Left renal cortex interstitium (tissue), 4 donors: ENCODE measurements at places on chromosomes 11 and 22. TPM values are rescaled to one million over a fixed set of nuclear protein-coding genes. Genes with fewer than 3 reads are reported as not detected.
A peak's percentile ranks its signal among the peaks of the same experiment; 100 is the strongest.

Gene CHADL
- 4.9 TPM for polyA plus RNA-seq

Gene LRRC10B
- 1.4 TPM for polyA plus RNA-seq

Gene CECR2
- polyA plus RNA-seq: 9.2 TPM

Gene TRIM49D2
- not detected for polyA plus RNA-seq

Gene MIAT
- polyA plus RNA-seq: 0.14 TPM

Gene PAX6
- polyA plus RNA-seq: not detected

Gene MOGAT2
- polyA plus RNA-seq: 1.2 TPM

Gene GGTLC2
- 0.29 TPM for polyA plus RNA-seq

- DNase-seq: no peak
Measured at GRCh38 chr11:45815747-45816146, 10.8 kb downstream of the SLC35C1 start.

DNA sequence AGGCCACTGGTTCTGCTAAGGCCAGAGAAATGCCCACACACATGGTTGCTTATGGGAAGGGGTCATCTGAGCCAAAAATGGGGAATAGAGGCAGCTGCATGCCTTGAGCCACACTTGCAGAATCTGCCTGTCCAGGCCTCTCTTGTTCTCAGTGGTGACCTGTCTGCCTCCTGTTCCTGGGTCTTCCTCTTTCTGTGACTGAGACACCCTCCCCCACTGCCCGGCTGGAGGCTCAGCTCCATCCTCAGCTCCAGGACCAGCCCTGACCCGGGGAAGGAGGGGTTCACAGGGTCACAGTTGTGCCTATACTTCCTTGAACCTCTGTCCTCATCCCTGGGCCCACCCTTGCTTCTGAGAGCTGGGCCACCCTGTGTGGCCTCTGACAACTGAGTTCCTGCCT, 52.3 kb downstream of the CSF2RB start:
- DNase-seq: no peak

DNA sequence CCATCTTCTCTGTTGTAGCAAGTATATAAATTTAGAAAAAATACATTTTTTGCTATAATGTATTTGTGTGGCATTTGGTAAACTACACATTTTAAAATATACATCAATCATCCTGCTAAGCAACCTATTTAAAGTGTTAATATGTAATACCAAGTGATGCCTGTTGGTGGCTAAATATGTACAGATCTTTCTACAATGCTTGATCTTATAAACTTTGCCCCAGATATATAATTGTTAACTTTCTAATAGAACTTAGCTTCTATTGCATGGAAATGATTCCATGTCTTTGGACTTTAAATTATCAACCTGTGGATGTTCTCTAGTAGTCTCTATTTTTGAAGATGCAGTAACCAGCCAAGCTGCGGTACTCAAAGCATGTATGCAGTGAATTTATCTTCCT, 1260.4 kb upstream of the RAG2 start:
- no peak for DNase-seq

DNA sequence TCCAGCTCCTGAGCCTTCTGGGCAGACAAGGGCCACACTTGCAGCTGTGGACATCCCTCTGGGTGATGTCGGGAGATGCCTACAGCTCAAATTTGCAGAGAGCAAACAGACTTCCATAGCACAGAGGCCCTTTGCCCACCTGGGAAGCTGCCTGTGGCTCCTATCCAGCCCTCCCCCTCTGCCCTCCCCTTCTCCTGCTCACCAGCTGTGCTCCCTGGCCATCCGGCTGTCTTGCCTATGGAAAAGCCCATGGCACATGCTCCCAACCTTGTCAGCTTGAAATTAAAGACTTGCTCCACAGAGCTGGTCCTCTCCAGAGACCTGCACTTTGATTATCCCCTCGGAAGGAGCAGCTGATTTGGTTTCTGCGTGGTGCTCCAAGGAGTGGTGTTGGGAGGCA, 118.9 kb upstream of the NECTIN1 start:
- DNase-seq: no peak

- no peak for DNase-seq
Measured at GRCh38 chr11:75867778-75868374, 52.9 kb downstream of the UVRAG start.

- no peak for DNase-seq
Measured at GRCh38 chr11:3148990-3149851, 15.9 kb downstream of the OSBPL5 start.

GRCh38 chr11:99759787-99760186, 739.0 kb downstream of the CNTN5 start:
- no peak for DNase-seq

DNA sequence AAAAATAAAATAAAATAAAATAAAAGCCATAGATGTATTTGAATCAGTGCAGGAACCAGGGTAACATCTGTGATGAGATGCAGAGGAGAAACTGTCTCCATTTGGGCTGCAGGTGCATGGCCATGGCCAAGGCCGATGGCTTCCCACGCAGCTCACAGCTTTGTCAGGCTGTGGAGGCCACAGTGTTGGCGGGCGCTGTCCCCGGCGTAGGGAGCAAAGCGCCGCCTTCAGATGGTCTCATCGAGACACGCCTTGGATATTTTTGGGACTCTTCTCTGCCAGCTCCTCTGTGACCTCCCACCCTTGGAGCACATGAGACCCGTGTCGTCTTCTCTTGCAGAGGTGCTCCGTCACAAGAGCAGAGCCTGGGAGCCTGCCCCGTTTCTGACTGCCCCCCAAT, 38.6 kb downstream of the MUC6 start:
- no peak for DNase-seq

GRCh38 chr22:29541845-29542244, 11.7 kb downstream of the THOC5 start:
- DNase-seq: no peak

DNA sequence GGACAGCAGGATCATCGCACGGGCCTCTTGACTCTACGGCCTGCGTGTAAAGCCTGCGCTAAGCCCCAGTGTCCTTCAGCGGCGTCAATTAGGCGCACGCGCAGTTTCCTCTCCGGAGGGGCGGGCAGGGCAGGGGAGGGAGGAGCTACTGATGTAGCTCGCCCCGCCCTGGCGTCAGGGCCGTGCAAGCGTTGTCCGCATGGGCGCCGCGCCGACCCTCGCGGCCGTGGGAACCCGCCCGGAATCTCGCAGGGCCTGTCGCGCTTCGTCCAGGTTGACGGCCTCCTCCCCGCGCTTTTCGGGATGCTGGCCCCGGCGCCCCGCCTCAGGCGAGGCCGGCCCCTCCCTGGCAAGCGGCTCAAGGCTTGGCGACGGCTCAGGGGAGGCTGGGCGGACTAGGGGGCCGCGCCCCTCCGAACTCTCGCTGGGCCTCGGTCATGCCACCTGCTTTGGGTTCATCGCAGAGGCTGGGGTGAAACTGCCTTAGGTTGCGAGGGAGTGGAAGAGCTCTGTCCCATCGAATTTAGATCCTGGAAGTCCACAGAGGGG, 61.1 kb downstream of the ST3GAL4 start:
- peak; percentile 78 for DNase-seq

DNA sequence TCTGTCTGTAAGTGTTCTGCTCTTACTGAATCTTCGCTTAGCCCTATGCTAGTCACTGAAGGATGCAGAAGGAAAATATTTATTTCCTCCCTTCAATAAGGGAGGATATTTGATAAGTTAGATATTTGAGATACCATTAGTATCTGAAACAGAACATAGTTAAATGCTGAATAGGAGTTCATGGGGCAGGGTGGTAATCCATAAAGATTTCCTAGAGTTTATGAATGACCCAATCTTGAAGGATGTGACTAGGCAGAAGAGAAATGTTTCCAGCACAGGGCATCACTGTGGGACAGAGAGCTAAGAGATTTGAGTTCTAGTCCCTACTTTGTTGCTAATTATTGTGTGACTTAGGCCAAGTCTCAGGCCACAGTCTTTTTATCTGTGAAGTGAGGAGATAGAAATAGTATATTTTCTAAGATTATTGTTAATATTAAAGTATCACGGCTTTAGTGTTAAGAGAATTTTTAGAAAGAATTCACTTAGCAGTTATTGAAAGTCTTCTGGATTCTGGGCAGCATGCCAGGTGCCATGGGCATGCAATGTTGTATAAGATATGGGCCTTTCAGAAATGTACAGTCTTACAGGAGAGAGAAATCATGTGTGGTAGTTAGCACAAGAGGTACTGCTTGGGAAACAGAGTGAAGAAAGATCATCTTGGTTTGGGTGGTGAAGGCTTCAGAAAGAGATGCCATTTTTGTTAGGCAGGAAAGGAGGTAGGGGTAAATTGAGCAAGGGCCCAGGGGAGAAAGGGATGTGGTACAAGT, 24.0 kb downstream of the SWAP70 start:
- DNase-seq: no peak

- no peak for DNase-seq
Measured at GRCh38 chr22:21051831-21052400, 6.2 kb downstream of the LRRC74B start.

DNA sequence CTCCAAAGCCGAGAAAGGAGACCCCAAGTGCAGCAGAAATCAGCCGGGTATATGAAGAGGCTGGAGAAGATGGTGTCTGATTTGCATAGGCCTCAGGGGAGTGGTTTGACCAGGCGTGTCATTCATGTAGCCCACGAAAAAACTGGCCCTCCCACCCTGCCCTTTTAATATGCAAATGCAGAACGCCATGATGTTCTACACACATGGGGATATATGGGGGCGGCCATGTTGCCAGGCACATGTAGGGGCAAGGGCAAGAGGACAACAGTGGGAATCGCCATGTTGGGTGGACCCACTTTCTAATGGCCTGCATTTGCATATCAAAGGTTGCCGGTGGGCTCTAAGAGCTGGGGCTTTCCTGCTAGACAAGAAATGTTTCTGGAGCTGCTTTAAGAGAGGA, 86.4 kb downstream of the ISX start:
- no peak for DNase-seq

DNA sequence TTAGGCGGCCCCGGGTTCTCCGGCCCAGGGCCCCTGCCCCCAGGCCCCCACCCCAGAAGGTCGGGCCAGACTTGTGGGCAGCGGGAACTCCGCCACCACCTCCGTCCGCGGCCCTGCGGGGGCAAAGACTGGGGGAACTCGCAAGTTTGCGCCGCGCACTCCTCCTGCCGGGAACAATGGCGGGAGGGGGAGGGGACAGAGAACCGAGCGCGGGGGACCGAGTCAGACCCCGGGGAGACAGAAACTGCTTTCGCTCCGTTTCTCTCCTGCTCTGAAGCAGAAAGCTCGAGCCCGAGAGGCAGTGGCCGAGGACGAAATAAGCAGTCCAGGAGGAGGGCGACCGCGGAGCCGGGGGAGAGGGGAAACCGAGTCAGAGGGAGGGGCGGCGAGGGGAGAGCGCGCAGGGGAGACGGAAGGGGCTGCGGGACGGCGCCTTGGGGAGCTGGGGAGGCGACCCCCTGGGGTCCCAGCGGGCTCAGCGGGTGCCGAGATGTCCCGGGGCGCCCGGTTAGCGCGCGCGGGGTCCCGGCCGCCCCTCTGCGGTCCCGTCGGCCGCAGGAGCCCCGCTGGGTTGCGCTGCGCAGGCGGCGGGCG, 555 bp downstream of the TP53I11 start:
- no peak for DNase-seq

GRCh38 chr11:69839516-69839915, 20.3 kb upstream of the FGF3 start:
- no peak for DNase-seq

- no peak for DNase-seq
Measured at GRCh38 chr22:24190596-24191208, 9.4 kb downstream of the SUSD2 start.
